ENCODE measurements at places on chromosomes 4 and X.

DNA sequence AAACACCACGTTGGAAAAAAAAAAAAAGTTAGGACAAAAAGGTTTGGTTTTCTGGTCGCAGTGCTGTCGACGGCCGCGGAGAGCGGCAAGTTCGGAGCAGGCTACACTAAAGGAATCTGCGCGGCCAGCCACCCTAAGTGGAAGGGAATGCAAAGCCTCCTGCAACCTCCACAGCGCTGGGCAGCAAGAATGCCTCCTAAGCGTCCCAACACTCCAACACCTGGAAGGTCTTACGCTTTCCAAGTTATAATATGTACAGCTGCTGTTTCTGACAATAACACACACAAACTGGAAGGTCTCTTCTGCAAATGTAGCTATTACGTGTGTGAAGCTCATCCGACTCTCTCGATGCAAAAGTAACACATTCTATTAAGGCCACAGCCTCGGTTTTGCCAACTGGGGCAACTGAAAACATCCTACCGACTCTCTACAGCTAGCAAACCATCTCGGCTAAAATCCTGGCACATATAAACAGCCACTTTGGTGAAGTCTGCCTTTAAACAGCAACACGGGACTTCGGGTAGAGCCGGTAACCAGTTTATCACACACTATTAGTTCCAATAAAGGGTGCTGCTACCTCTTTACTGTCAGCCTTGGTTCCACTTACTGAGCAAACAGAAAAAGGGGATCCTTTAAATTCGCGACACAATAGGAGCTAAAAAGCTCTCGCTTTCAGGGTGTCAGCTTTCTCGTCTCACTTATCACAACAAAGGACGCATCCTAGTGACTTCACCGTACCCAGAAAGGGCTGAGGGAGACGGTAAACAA lies 895 bp downstream of the SMIM14 start:
- DNase-seq: peak; percentile 40

GRCh38 chr4:185513489-185514181 lies 21.7 kb downstream of the PDLIM3 start:
- DNase-seq: no peak

DNA sequence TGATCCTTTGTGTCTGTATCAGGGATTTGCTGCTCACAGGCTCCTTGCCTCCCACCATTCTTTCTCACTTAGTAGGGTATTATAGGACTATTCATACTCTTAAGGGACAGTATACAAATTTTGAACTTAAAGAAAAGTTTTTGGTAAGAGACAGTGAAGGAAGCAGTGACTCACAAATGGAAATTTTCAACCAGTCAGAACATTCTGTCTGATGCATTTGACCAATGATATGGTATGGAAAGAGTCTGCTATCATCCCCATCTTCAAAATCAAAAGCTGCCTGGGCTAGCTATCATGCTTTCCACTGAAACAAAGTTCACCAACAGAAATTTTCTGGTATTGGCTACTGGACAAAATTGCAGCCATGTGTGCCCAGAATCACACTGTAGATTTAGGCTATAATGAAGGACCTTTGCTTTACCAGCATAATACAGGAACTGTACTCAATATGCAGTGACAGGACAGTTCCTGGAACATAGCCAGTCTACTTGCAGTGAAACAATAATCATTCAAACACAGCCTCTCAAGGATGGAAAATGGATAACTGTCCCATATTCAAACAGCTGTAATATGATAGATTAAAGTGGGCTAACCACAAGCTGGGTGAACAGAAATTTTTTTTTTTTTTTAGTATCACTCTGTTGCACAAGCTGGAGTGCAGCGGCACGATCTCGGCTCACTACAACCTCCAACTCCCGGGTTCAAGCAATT lies 109.0 kb upstream of the ACSL4 start:
- DNase-seq: no peak

GRCh38 chrX:46649421-46650260 lies 76.1 kb downstream of the CHST7 start:
- no peak for DNase-seq

GRCh38 chr4:30825008-30825770 lies 105.0 kb downstream of the PCDH7 start:
- no peak for DNase-seq

DNA sequence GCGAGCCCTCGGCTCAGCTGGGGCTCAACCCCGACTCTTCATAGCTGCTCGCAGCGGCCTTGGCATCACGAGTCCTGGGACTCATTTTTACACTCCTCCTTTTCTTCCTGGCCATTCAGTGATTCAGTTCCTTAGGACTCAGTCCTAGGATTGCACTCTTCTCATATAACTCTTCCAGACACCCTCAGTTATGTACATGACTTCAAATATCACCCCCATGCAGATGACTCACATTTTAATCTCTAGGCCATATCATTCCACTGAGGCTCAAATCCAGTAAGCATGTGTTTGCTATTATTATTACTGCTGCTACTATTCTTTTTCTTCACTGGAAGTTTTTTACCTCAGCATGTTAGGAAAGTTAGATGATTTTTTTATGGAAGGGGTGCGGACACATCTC lies 14.4 kb downstream of the ITGB1BP2 start:
- DNase-seq: peak; percentile 62

- DNase-seq: no peak
Observed at GRCh38 chr4:688854-689681, at the start of gene SLC49A3. TSS of gene SLC49A3 (minus strand) at chr4:689151. CDS start at chr4:689127, 24 bp downstream.

Data from retinal pigment epithelial cell (primary cell).